B cell (primary cell): ENCODE measurements at places on chromosomes 6 and 20. TPM values are rescaled to one million over a fixed set of nuclear protein-coding genes. Genes with fewer than 3 reads are reported as not detected.

DNA sequence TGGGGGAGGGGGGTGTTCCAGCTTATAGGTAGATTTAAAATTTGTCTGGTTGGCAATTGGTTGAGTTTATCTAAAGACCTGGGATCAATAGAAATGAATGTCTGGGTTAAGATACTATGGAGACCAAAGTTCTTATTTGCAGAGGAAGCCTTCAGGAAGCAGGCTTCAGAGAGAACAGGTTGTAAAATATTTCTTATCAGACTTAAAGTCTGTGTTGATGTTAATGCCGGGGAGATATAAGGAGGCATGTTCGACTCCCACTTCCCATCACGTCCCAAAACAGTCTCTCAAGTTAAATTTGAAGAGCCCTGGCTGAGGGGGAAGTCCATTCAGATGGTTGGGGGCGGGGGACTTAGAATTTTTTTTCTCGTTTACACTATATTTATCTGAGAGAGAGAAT, 12.3 kb upstream of the BLCAP start:
- no peaks in the 10 kb centered on the region for H3K36me3 ChIP-seq
- DNase-seq, result no peak
- no peaks in the 10 kb centered on the region for H3K27me3 ChIP-seq
- no peak overlapping the region for H3K27ac ChIP-seq
- H3K4me3 ChIP-seq, result no peak overlapping the region
- H3K4me1 ChIP-seq, result no peaks in the 10 kb centered on the region

DNA sequence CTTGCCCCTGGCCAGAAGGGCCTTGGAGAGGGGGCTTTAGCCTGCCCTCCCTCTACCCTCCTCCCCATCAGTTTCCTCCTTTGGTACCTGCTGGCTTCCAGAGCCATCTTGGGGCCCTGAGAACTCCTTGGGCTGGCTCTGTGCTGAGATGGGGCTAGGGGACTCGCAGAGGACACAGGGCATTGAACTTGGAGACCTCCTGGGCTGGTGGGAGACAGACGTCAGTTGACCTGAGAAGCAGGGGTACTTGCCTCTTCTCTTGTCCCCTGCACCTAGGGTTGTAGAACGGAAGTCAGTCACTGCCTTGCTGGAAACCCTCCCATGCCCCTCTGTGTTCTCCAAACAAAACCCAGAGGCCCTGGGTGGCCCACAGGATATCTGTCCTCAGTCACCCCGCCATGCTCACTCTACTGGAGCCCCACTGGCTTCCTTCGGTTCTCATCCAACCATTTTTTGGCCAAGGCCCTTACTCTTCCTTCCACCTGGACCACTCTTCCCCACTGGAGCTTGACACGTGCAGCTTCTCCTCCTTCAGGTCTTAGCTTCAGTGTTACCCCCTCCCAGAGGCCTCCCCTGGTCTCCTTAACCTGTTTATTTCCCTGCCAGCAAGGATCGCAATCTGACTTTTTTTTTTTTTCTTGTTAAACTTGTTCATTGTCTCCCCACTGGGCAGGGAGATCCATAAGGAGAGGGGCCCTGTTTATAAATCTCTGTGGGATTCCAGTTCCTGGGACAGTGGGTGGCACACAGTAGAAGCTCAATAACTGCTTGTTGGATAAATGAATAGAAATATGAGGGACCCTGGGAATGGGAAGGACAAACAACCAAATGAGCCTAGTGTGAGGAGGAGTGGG, 971 bp downstream of the RBCK1 start:
- DNase-seq, result no peak
- no peaks in the 10 kb centered on the region for H3K36me3 ChIP-seq
- H3K27me3 ChIP-seq, result no peaks in the 10 kb centered on the region
- H3K4me1 ChIP-seq, result peaks cover 22% of the 10 kb centered on the region
- peak overlapping the region; percentile 91 for H3K4me3 ChIP-seq
- peak overlapping the region; percentile 78 for H3K27ac ChIP-seq

DNA sequence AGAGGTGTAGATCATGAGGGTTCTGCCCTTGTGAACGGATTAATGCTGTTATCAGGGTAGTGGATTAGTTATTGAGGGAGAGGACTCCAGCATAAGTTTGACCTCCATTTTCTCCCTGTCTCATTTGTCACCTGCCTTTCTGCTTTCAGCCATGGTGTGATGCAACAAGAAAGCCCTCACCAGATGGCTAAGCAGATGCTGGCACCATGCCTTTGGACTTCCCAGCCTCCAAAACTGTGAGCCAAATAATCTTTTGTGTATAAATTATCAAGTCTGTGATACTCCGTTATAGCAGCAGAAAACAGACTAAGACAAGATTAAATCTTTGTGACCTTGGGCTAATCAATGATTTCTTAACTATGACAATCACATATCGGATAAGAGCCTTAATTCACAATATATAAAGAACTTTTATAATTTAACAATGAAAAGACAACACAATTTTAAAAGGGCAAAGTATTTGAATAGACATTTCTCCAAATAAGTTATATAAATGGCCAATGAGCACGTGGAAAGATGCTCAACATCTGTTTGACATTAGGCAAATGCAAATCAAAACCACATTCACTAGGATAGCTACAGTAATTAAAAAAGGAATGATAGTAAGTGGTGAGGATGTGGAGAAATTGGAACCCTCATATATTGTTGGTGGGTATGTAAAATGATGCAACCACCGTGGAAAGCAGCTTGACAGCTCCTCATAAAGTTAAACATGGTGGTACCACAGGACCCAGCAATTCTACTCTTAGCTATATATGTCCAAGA, 45.3 kb upstream of the IFNGR1 start:
- DNase-seq, result no peak
- no peaks in the 10 kb centered on the region for H3K36me3 ChIP-seq
- no peaks in the 10 kb centered on the region for H3K27me3 ChIP-seq
- H3K4me1 ChIP-seq, result peaks cover 22% of the 10 kb centered on the region
- no peak overlapping the region for H3K27ac ChIP-seq

DNA sequence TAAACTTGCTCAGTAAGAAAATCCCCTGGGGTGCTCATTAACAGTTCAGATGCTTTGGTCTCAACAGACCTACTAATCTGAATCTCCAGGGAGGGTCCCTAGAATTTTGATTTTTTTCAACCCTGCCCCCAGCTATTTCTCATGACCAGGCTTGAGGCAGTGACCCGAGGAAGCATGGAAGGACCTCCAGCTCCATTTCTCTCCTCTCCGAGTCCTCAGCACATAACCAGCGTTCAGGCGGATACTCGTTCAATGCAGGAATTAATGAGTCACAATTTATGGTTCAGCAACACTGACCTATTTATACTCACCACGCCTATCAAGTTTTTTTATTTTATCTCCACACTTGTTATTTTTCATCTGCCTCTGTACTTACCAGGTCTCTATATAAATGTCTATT, 369.2 kb upstream of the CDH4 start:
- no peaks in the 10 kb centered on the region for H3K27me3 ChIP-seq
- no peak overlapping the region for H3K27ac ChIP-seq
- no peak overlapping the region for H3K4me3 ChIP-seq
- no peaks in the 10 kb centered on the region for H3K36me3 ChIP-seq
- no peak for DNase-seq

GRCh38 chr6:5086294-5086890, 1.3 kb downstream of the PPP1R3G start:
- H3K36me3 ChIP-seq, result no peaks in the 10 kb centered on the region
- no peak overlapping the region for H3K27ac ChIP-seq
- no peak overlapping the region for H3K4me3 ChIP-seq
- H3K27me3 ChIP-seq, result no peaks in the 10 kb centered on the region
- peaks cover 34% of the 10 kb centered on the region for H3K4me1 ChIP-seq

ENPP4 gene
- total RNA-seq, result 10.0 and 10.1 TPM in 2 replicates

CLPSL1 gene
- total RNA-seq, result not detected in 2 replicates
